ENCODE measurements at places on chromosomes 16 and 17.

DNA sequence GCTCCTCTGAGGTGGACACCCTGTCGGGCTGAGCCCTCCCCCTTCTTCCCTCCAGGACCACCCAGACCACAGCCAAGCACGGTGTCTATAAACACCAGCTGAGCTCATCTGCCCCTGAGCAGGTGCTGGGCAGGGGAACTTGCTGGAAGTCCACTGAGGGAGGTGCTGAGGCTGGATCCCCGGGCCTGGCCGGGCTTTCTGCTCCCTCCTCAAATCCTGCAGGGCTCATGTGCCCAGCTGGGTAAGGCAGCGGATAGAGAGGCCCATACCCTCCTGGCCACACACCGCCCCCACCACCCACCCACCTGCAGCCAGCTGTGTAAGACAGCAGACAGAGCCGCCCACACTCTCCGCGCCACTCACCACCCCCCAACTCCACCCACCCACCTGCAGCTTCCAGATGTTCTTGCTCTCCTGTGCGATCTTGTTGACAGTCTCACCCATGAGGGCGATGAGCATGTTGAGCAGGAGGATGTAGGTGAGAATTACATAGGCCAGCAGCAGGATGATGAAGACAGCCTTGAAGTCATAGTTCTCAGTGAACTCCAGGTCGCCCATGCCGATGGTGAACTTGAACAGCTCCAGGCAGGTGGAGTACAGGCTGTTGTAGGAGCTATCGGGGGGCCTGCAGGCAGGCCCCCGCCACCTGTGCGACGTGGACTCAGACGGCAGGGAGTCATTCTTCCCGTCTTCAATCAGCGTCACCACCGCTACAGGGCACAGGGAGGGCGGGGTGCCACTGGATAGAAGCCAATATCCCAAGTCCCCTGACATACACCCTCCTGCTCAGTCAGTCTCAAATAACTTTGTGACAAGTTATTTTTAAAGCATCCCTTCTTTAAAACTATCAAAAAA lies 15.9 kb upstream of the TRPV3 start:
- DNase-seq, result no peak

DNA sequence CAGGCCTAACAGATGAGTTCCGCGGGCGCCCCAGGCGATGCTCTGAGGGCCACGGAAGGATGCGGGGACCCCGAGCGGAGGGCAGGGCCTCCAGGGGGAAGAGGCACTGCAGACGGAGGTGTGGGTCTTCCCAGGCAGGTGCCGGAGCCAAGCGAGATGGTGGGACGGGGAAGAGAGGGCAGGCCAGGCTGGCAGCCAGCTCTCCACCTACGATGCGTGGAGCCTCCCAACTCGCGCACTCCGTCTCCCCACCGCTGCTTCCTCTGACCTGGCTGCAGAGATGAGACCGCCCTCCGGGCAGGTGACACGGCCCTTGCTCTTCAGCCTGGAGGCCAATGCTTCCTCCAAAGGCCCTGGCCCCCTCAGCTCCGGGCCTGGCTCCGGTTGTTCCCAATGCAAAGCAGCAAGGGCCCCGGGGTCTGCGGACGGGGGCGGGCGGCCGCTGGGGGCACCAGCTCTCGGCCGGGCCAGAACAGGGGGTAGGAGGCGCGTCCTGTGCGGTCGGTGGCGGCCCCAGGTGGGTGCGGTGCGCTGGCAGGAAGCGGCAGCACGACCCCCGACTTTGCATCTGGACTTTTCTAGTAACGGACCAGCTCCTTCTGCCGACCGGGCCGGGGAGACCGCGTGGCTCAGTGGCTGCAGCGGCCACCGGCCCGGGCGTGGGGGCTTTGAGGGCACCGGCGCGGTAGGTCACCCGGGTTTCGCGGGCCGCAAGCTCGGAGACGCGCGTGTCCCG lies 1.5 kb upstream of the SOX8 start:
- no peak for DNase-seq

- DNase-seq, result no peak
Observed at GRCh38 chr16:78310990-78311561, 211.6 kb downstream of the WWOX start.

GRCh38 chr17:9676084-9676483 lies 30.8 kb downstream of the USP43 start:
- no peak for DNase-seq

GRCh38 chr17:13869331-13869940 lies 199.9 kb upstream of the COX10 start:
- DNase-seq, result no peak

DNA sequence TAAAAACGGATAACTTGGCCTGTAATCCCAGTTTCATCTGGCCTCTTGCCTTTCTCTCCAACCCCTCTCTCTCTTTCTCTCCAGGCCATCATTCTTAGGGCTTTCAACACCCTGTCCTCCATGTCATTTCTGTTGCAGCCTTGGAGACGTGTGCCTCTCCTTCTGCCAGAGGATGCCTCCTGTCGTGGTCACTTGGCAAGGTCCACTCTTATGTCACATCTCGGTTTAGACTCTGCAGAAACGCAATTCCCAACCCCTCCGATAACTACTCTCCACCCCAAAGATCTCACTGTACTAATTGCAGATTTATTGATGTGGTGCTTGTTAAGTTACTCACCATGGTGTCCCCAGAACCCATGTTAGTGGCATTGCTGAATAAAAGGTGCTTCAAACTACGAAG lies 787.3 kb upstream of the RBFOX1 start:
- no peak for DNase-seq

DNA sequence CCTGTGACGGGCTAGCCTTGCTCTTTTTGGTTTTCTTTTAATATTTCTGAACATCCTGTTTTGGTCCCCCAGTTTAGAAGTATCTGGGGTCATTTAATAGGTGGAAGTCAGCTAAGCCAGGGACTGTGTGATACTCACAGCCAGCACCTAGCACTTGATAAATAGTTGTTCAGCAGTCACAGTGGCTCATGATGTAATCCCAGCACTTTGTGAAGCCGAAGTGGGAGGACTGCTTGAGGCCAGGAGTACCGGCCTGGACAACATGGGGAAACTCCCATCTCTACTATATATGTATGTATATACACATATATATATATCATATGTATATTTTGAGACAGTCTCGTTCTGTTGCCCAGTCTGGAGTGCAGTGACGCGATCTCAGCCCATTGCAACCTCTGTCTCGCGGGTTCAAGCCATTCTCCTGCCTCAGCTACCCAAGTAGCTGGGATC lies 1.8 kb upstream of the ZNRF1 start:
- DNase-seq, result no peak

- no peak for DNase-seq
Observed at GRCh38 chr17:33090806-33091205, 99.2 kb downstream of the SPACA3 start.

GRCh38 chr17:17416400-17417360 lies 60.1 kb upstream of the MED9 start:
- no peak for DNase-seq

- DNase-seq, result no peak
Observed at GRCh38 chr17:75774991-75775668, 9.5 kb upstream of the UNK start.

- no peak for DNase-seq
Observed at GRCh38 chr17:38578229-38579082, 27.3 kb downstream of the SRCIN1 start.

- DNase-seq, result no peak
Observed at GRCh38 chr17:55056526-55056925, 88.0 kb downstream of the STXBP4 start.

GRCh38 chr16:74902161-74902560 lies 82.8 kb downstream of the WDR59 start:
- no peak for DNase-seq

GRCh38 chr17:17834974-17835373 lies 1.8 kb downstream of the SREBF1 start:
- DNase-seq, result no peak
